ENCODE measurements at places on chromosomes 11 and 22.

GRCh38 chr11:12411806-12412727 lies 34.7 kb downstream of the PARVA start:
- DNase-seq: peak; percentile 95

GRCh38 chr11:36116161-36116560 lies 172.3 kb downstream of the LDLRAD3 start:
- DNase-seq: no peak

- DNase-seq: no peak
Measured at GRCh38 chr22:47331750-47332149, 569.3 kb downstream of the TBC1D22A start.

- no peak for DNase-seq
Measured at GRCh38 chr11:126640186-126640585, 284.7 kb downstream of the ST3GAL4 start.

DNA sequence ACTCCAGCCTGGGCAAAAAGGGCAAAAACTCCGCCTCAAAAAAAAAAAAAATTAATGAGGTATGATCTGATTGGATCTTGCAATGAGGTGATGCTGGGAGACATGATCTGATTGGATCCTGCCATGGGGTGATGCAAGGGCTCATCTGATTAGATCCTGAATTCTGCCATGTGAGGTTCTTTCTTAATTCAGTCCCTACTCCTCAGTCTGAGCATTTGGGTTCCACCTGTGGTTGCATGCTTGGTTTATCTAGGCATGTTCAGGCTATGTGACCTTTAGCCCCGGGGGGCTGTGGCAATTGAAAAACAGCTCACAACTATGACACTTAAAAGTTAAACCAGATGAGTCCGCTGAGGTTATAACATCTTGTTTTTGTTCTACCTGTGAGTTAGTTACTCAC lies 4.8 kb upstream of the TRIM6 start:
- DNase-seq: no peak

GRCh38 chr11:63023841-63024648 lies 8.4 kb upstream of the SLC22A8 start:
- peak; percentile 75 for DNase-seq

GRCh38 chr11:112999520-112999919 lies 38.3 kb downstream of the NCAM1 start:
- no peak for DNase-seq

GRCh38 chr11:71951741-71952310 lies 23.0 kb downstream of the RNF121 start:
- DNase-seq: no peak

- no peak for DNase-seq
Measured at GRCh38 chr11:44709966-44710365, 16.8 kb upstream of the TSPAN18 start.

DNA sequence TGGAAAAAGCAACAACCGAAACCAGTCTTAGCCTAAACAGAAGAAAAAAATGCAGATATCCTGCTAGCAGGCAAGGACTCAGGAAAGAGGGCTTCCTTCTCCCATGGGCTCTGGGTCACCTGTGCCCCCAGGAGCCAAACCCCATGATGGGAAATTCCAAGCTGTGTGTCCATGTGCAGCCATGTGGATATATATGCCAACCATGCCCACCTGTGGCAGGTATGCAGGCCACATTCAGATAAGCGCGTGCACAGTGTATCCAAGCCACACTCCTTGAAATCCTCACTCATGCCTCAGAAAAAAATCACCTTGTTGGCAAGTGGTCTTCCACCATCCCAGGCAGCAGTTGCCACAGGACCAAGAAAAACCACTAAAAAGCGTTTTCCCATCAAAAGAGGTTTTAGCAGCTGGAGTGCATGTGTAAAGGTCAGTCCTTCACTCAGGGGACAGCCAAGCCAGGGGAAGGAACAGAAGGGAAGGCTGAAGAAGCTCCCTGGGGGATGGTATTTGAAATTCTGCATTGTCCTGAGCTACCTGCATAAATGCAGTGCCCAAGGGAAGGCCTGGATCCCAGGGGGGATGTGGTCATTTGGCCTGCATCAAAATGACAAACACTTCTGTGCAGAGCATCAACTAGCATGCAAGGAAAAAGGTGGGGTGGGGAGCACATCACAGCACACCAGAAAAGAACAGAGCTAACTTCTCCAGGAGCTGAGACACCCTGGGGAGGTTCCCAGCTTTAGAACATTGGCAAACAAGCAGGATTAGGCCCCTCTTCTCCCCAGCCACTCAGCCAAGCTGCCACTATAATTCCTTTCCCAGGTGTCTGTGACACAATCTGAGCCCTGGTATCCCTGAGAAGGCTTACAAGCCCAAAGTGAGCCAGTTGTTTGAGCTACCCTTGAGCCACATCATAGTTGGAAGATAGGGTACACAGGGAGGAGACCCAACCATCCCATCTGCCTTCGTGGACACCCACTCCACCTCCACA lies 76.2 kb downstream of the GALNT18 start:
- no peak for DNase-seq

- peak; percentile 21 for DNase-seq
Measured at GRCh38 chr11:36356201-36356600, 60.1 kb downstream of the PRR5L start.

DNA sequence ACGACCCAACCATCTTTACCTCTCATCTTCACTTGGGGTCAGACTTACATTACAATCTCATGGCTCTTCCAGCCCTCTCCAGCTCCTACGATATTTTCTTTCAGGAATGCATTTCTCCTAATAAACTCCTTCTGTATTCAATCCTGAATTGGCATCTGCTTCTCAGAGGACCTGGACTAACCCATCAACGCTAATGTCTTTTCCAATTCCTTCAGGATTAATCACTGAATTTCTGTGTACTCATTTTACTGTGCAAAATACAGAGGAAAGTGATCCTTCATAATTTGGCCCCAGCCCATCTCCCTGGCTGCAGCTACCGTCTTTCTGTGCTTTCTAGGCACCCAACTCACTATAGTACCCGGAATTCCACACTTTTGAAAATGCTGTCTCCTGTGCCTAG lies 239.2 kb downstream of the METTL15 start:
- no peak for DNase-seq

DNA sequence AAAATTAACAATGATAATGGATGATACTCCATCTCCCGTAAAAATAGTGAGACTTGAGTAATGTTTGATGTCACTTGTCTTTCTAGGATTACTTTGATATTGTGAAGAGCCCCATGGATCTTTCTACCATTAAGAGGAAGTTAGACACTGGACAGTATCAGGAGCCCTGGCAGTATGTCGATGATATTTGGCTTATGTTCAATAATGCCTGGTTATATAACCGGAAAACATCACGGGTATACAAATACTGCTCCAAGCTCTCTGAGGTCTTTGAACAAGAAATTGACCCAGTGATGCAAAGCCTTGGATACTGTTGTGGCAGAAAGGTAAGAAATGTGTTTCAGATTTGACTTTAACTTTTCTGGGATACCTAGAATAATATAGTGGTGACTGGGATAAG lies 48.0 kb upstream of the L3MBTL2 start:
- no peak for DNase-seq

DNA sequence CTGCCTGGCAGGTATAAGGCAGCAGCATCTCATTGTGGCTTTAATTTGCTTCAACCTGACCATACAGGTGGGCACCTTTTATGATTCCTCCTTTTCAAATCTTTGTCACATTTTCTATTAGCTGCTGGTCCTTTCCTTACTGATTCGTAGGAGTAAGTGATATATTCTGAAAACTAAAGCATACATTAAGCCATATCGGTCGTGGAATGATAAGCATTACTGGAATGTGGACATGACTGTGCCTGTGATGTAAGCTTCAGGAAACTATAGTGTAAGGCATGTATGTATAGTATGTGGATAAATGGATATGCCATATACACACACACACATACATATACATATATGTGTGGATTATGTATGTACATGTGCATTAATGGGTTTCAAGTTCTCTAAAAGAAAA lies 20.8 kb downstream of the YPEL1 start:
- DNase-seq: no peak

- peak; percentile 90 for DNase-seq
Measured at GRCh38 chr11:74257959-74258553, 53.4 kb downstream of the P4HA3 start.

DNA sequence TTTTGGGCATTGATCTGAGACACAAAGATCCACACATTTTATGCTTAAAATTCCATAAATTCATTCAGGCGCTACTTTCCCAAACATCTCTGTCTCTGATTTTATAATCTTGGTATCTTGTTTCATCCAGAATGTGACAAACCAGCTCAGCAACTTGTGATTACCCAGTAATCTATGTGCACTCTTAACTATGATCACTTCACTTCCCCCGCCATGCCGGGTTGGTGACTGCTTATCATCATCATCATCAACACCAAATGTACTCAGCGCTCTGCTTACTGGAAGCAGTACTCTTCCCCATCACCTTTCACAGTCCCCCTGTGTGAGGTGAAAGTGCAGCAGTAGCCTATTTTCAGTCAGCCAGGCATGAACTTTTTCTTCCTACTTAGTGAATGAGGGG lies 15.2 kb upstream of the MMP7 start:
- DNase-seq: no peak

GRCh38 chr11:64841592-64842365 lies 2.7 kb downstream of the CDC42BPG start:
- no peak for DNase-seq

DNA sequence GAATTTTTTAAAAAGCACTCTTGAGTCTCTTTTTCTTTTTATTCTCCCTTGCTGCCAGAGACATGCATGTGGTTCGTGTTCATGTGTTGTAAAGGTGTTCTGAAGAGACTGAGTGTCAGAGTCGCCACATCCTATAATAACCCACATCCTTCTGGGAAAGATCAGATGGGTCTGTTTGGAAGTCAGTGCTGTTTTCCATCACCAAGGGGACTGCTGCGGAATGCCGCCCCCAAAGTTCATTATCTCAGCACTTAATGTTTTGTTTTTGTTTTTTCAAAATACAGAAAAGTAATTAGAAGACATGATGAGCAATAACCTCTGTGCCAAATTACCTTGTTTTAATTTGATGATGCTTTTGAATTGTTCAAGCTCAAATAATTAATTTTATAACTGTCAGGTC lies 56.9 kb upstream of the EIF3M start:
- DNase-seq: no peak

DNA sequence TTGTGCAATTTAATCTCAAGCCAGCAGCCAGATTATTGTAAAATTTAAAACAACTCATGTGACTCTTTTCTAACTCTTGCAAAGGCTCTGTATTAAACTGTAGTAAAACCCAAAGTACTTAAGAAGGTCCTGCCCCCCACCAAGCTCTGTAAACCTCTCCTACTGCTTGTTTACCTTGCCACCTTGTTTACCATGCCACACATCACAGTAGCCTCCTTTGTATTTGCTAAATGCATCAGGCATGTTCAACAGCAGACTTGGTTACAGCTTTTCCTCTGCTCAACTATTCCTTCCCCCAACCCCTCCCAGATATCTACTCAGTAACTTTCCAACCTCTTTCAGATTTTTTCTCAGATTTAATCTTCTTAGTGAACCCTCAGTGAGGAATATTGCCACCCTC lies 861.6 kb downstream of the METTL15 start:
- DNase-seq: no peak

GRCh38 chr11:110691926-110692325 lies 20.3 kb downstream of the ARHGAP20 start:
- peak; percentile 58 for DNase-seq

- DNase-seq: no peak
Measured at GRCh38 chr22:43408009-43408408, 3.8 kb upstream of the MPPED1 start.

GRCh38 chr22:44131412-44131811 lies 49.3 kb upstream of the PARVG start:
- DNase-seq: no peak

DNA sequence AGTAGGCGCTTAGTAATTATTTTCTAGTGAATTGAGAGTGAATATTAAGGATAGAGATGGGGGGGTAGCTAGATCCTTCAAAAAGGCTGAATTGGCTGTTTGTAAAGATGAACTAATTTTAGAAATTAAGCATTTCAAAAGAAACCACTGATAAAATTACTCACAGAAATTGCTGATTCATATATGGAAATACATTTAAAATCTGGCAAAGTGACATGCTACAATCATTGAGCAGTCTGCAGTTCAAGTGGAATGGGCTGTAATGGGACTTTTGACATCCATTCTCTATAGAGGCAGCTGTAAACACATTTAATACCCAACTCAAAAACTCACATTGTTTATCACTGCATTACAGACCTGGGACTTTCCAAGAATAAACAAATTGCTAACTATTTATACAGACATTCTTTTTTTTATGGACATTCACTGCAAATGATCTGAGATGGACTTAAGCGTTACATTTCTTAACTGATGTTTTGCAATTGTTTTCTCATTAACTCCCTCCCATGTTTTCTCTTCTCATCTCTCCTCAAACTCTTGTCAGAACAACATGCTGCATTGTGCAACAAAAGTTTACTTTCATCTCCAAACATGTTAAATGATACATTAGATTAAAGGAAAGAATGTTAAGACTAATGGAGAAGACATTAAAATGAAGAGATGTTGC lies 42.1 kb upstream of the MMP7 start:
- no peak for DNase-seq

GRCh38 chr22:45499746-45500145 lies 2.9 kb upstream of the FBLN1 start:
- peak; percentile 51 for DNase-seq

DNA sequence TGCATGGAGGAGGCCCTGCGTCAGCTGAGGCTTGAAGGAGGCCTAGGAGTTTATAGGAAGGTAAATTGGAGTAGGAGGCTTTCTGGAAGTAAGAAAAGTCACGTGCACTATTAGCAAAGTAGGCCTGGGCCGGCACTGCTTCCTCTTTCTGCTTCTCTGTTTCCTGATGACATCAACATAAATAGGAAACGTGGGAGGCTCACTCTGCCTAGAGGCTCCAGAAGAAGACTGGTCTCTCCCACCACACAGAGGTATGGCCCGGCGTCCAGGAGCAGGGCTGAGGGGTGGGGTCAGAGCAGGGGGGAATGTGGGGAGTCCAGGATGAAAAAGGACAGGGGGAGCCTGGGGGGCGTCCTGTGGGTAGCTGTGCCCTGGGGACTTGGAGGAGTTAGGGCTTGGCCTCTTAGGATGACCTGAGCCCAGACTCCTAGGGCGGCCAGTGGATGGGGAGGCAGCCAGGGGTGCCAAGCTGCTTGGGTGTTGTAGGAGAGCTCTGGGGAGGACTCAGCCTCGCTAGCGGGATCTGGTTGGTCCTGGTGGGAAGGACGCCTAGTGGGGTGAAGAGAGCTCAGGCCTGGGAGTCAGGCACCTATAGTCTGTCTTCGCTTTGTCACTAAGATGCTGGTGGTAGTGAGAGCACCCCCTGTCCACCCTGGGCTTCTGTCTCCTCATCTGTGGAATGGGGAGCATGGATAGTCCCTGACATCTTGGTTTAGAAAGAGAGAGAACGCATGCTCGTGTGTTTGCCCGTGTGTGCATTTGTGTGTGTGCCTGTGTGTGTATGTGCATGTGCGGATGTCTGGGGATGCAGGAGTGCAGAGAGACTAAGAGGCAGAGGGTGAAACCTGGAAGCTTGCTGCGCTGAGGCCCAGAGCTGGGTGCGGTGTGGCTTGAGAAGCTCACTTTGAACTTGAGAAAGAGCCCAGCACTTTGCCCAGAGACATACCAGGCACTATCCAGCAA lies at the start of gene CSF2RB:
TSS of gene CSF2RB (plus strand) at position 202 of the 963 bp plus-strand sequence. CDS start 8,580 bp downstream, outside the sequence.
- no peak for DNase-seq

- DNase-seq: no peak
Measured at GRCh38 chr11:44301564-44302271, 8.2 kb downstream of the ALX4 start.

Measured in fibroblast of the aortic adventitia (primary cell).